ENCODE measurements at places on chromosomes 1 and 21. TPM values are rescaled to one million over a fixed set of nuclear protein-coding genes. Genes with fewer than 3 reads are reported as not detected.

Gene HLX
- total RNA-seq: 5.6 TPM

Gene C4BPA
- 0.99 TPM for total RNA-seq

Gene LCE2A
- not detected for total RNA-seq

Gene RIPPLY3
- 0.59 TPM for total RNA-seq

Gene E2F2
- 2.6 TPM for total RNA-seq

Gene IL24
- 0.25 TPM for total RNA-seq

Gene NFIA
- total RNA-seq: 9.8 TPM

Gene UMODL1
- not detected for total RNA-seq

Gene ACOT11
- total RNA-seq: 2.1 TPM

Gene IL12RB2
- 0.12 TPM for total RNA-seq

Gene SPATA45
- not detected for total RNA-seq

Gene CSMD2
- not detected for total RNA-seq

Gene MEGF6
- total RNA-seq: 11.2 TPM

All from A549 treated with Hydrocortisone at 1 μM for 4 hours (cell line).